ENCODE measurements at places on chromosomes 1 and 21.

DNA sequence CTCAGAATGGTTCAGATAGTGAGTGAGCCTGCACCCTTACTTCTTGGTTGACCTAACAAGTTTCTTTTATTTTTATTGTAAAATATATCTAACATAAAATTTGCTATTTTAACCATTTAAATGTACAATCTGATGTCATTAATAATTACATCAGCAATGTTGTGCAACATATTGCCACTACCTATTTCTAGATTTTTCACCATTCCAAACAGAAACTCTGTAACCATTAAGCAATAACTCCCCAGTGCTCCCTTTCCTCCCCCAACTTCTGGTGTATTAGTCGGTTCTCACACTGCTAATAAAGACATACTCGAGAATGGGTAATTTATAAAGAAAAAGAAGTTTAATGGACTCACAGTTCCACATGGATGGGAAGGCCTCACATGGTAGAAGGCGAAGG is 76.2 kb upstream of the TENT5C start:
- DNase-seq: no peak

DNA sequence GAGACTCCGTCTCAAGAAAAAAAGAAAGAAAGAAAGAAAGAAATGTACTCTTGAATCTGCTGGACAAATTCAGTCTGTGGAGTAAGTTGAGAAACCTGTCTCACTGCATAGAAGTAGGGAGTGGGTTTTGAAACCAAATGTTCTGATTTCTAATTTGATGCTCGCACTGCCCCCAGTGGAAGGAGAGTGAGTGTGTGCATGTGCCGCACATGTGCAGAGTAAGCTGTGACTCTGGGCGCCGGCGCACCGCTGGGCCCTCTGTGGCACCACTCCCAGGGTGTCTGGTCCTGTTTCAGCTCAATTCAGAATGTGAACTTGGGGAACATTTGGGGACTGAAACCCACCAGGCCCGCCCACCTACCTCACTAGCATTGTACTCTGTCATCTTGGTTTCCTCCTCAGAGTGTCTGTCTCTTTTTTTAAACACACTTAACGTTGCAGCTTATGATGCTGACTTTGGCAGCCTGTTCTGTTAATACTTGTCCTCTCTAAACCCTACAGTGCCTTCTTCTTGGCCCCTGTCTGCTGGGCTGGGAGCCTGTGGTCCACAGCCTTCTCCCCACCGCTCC is 104.6 kb downstream of the CACNA1E start:
- no peak for DNase-seq

- no peak for DNase-seq
These were observed 5.9 kb downstream of the LRP8 start for GRCh38 chr1:53321776-53322602.

DNA sequence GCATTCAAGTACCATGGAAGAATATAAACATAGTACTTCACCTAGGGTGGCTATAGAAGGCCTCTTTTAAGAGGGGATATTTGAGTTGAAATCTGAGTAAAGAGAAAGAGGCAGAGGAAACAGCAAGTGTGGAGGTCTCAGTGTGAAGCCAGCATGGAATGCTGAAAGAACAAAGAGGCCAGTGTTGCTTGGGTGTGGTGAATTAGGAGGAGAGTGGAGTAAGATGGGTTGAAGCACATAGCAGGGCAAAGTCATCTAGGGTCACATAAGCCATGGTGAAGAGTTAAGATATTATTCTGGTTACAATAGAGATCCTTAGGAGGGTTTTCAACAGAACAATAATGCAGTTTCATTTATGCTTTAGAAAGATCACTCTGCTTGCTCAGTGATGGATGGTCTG is 37.5 kb downstream of the C1orf141 start:
- DNase-seq: no peak

- DNase-seq: no peak
These were observed at the start of gene KCNJ15 for GRCh38 chr21:38256599-38257302. TSS of gene KCNJ15 (plus strand) at chr21:38256991. CDS start at chr21:38299262, 42,271 bp downstream.

DNA sequence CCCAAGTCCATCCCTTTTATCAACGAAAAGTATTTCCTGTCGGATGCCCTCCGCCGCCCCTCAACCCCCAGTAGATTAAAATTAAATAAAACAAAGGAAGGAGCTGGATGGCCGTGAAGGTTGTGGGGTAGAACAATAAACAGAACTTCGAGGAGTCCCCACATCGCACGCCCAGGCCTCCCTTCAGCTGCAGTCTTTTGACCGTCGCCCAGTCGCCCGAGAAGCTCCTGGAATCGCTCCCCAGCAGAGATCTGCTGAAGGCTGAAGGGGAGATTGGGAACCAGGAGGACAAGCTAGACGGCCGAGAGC is 905 bp downstream of the BARHL2 start:
- no peak for DNase-seq

- DNase-seq: no peak
These were observed 4.5 kb downstream of the LCE2D start for GRCh38 chr1:152667648-152668047.

DNA sequence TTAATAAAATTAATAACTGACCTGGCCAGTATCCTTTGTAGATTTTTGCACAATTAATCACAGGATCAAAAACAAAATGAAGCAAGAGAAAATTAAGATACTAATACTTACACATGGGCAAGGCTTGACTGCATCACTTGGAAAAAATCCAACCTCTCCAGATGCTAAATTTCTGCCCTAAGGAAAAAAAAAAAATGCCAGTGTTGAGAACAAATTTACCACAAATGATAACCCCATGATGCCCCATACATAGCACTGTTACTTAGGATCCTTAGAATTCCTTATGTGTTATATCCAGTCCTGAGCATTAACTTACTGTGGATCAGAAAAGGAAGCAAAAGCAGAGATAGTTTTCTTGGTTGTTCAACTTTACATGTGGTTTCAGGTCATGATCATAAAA is 347.5 kb downstream of the VAV3 start:
- no peak for DNase-seq

- DNase-seq: no peak
These were observed 106.0 kb downstream of the PTPRU start for GRCh38 chr1:29342351-29342750.

DNA sequence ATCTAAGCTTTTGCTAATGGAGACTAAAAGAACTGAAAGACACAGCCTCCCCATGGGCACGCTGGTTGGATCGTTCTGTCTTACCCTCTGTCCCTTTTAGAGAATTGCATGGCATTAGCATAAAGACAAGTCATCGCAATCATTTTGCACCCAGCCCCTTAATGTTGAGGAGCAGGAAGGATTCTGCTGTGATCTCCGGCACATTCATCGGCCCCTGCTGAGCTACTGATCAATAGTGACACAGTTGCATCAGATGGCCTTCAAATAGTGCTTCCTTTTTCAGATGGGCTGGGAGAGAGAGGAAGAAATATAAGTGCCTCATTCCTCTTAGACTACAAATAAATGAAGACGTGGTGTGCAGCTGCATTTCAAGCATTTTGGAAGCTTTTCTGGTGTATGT is 75.4 kb downstream of the NOS1AP start:
- no peak for DNase-seq

GRCh38 chr1:153978274-153978909 is 918 bp upstream of the JTB start:
- no peak for DNase-seq

- DNase-seq: no peak
These were observed 14.7 kb upstream of the PTP4A2 start for GRCh38 chr1:31952825-31953220.

GRCh38 chr1:163130225-163130856 is 61.2 kb downstream of the RGS4 start:
- no peak for DNase-seq

GRCh38 chr1:193806079-193807048 is 620.0 kb upstream of the B3GALT2 start:
- no peak for DNase-seq

DNA sequence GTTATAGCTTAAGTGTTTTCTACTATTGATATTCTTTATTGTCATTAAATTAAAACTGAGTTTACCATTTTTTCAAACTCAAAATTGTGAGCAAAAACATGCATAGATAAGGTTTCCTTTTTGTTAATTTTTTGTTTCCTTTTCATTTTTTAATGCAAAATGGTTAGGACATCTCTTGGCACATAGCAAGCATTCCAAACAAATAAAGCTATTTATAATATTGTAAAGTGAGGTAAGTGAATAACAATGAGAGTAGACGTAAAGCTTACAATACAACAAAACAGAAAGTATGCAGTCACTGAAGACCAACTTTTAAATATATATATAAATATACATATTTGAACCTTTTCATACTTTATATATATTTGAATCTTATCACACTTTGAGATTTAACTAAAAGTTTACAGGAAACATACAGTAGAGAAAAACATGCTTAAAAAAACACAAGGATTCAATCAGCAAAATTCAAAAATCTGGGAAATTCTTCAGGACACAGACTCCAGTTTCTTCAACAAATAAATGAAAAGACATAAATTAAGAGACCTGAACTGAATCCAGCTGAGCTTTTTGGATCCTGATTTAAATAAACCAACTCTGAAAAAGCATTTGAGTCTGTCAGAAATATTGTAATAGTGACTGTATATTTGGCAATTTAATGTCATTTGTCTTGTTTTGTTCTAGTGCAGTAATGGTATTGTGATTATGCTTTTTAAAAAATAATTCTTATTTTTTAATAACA is 67.5 kb upstream of the SAMSN1 start:
- DNase-seq: no peak

DNA sequence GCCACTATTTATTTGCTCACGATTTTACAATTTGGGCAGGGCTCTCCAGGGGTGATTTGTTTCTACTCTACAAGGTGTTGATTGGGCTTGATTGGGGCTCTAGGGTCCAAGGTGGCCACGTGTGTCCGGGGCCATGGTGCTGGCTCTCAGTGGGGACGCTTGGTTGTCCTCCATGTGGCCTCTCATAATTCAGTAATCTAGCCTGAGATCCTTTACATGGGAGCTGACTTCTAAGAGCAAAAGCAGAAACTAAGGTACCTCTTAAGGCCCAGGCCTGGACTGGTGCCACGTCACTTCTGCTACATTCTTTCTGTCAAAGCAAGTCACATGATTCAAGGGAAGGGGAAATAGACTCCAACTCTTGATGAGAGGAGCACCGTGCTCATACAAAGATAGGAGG is 8.1 kb upstream of the PSRC1 start:
- DNase-seq: no peak

GRCh38 chr1:116497656-116498055 is 73.2 kb downstream of the CD58 start:
- no peak for DNase-seq

GRCh38 chr1:245245021-245245667 is 90.4 kb downstream of the KIF26B start:
- DNase-seq: no peak

GRCh38 chr1:32878183-32878582 is 7.5 kb upstream of the FNDC5 start:
- no peak for DNase-seq

DNA sequence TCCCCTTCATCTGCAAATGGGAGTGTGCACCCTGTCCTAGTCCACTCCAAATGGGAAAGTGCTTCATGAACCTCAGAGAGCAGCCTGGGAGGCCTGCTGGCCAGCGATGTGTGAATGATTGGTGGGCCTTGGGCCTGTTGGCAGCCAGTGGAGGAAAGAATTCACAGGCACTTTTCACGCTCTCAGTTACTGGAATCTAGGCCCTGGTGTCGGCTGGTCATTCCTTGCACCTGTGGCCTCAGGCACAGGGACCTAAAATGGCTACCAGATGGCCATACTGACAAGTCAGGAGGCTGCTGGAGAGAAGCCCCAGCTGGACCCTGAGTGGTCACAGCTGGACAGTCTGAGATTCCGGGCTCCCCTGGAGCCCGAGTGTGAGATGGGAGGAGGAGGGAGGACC is 18.4 kb upstream of the EDN2 start:
- no peak for DNase-seq

- no peak for DNase-seq
These were observed 239.8 kb upstream of the C1orf105 start for GRCh38 chr1:172180501-172181285.

DNA sequence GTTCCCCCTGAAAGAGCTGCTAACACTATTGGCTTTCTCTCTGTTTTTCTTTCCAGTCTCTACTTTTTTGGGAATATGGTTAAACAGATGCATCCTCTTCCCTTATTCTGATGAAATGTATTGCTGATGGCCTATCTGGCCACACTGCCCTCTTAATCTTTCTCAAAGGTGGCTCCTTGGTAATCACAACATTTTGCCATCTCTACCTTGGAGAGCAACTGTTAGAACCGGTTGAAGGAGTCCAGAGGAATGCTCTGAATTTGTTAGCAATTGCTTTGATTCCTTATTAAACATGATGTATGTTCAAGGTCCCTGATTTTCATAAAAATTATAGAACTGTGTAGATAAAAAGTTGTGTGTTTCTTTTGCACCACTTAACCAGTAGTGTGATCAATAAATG is 50.1 kb upstream of the ARID1A start:
- DNase-seq: no peak

GRCh38 chr1:6794164-6794563 is 8.9 kb downstream of the CAMTA1 start:
- no peak for DNase-seq

DNA sequence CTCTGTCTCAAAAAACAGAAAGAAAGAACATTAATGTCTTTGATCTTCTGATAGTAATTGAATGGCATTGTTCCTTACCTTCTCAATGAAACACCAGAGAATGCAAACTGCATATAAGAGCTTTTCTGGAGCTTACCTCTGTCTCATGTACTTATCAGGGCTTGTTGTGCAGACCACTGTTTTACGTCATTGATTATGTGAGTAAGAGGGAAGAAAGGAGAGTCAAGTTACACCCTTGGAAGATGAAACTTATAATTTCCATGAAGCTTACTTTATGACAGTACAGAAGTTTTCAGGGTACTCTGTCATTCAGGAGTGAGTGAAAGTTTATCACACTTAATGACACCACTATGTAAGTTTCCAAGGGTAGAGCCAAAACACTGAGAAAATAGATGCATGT is 49.0 kb upstream of the MAB21L3 start:
- DNase-seq: no peak

- no peak for DNase-seq
These were observed 182.8 kb downstream of the PSMG1 start for GRCh38 chr21:39000496-39000895.

GRCh38 chr1:108063703-108064102 is 98.7 kb upstream of the VAV3 start:
- DNase-seq: no peak

- DNase-seq: no peak
These were observed 111.7 kb downstream of the DUSP10 start for GRCh38 chr1:221630236-221630635.

- no peak for DNase-seq
These were observed 376.5 kb downstream of the LRRIQ3 start for GRCh38 chr1:73821520-73821919.

Data from non-pigmented ciliary epithelial cell (primary cell).